ENCODE measurements at places on chromosomes 5 and 9.

DNA sequence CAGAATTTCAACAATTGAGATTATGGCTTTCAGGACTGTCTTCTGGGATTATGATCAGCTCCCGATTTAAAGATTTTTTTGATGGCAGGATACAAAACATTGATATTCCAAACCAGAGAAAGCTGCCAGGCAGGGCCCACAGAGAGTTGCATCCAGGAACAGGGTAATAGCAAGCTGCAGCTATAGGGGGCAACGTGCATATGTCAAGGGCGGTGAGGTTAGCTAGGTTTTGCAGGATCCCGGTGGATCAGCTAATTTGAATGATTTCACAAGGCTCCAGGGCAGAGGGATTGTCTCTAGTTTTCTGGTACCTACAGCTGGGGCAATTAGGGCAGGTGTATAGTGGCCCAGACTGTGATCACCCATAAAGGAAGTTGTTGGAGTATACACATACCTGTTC is 339.4 kb downstream of the CHSY3 start:
- no peak for DNase-seq

- no peak for DNase-seq
Observed at GRCh38 chr5:169880012-169880663, 100.2 kb downstream of the INSYN2B start.

- no peak for DNase-seq
Observed at GRCh38 chr9:93978551-93978950, 23.4 kb upstream of the BARX1 start.

GRCh38 chr5:40440746-40441145 is 239.0 kb upstream of the PTGER4 start:
- DNase-seq: no peak

GRCh38 chr5:103842936-103843335 is 280.3 kb upstream of the NUDT12 start:
- no peak for DNase-seq

GRCh38 chr5:61339764-61340163 is 7.7 kb downstream of the ZSWIM6 start:
- no peak for DNase-seq

GRCh38 chr5:73506459-73506955 is 8.3 kb downstream of the BTF3 start:
- no peak for DNase-seq

GRCh38 chr5:158966716-158967115 is 133.0 kb downstream of the EBF1 start:
- DNase-seq: no peak

- no peak for DNase-seq
Observed at GRCh38 chr5:118007262-118007661, 981.1 kb downstream of the DTWD2 start.

DNA sequence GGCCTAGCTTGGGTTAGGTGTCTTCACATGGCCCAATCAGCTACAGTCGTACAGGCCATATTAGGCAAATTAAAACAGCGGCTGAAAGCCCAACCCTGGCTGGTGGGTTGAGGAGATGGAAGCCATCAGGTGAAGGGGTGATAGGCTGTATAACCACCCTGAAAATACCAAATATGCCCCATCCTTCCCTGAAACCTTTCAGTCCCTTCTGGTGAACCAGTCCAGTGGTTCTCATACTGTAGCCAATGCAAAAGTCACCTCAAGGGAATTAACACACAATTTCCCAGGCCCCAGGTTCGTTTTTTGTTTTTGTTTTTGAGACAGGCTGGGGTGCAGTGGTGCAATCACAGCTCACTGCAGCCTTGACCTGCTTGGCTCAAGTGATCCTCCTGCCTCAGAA is 19.8 kb upstream of the KCNV2 start:
- no peak for DNase-seq

DNA sequence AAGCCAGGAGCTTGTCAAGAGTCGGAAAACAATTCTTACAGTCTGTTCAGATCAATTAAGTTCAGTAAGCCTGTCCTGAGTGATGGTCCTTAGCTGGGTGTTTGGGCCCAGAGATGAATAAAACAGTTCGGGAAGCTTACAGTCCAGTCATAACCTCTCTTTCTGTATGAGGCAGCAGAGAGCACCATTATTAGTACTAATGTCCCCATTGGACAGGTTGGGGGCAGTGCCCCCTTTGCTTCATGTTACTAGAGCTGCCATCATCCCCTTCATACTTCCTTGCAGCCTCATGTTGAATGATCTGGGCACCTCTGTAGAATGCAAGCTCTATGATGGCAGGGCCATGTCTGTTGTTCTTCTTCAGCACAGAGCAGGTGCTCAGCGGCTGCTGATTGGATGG is 9.8 kb downstream of the DOCK2 start:
- DNase-seq: no peak

DNA sequence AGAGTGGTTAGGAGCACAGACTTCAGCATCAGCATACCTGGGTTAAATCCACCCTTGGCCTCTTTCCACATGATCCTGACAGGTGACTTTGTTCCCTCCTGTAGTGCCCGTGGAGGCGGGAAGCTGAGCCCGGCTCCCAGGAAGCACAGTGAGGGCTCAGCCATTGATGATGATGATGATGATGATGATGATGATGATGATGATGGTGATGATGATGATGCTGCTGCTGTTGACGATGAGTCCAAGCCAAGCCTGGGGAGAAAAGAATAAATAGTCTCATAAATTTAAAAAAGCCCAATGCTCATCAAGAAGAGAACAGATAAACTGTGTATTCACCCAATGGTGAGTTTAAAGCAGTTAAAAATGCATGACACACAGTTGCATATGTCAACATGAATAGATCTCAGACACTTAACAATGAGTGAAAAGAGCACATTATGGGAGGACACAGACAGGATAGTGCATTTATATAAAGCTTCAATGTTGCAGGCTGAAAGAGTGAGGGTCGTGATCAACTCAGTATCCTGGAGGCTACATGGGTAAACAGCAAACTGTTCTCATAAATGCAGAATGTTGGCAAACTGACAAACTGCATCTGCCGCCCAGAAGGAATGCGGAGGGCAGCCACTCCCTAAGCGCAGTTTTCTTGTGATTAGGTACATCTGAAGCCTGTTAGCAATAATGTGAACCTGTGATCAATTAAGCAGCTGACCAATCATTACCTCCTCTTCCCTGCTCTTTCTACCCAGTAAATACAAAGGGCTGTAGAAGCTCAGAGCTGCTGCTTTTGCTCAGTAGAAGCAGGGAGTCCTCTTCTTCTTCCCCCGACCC is 11.7 kb upstream of the CFAP157 start:
- no peak for DNase-seq

DNA sequence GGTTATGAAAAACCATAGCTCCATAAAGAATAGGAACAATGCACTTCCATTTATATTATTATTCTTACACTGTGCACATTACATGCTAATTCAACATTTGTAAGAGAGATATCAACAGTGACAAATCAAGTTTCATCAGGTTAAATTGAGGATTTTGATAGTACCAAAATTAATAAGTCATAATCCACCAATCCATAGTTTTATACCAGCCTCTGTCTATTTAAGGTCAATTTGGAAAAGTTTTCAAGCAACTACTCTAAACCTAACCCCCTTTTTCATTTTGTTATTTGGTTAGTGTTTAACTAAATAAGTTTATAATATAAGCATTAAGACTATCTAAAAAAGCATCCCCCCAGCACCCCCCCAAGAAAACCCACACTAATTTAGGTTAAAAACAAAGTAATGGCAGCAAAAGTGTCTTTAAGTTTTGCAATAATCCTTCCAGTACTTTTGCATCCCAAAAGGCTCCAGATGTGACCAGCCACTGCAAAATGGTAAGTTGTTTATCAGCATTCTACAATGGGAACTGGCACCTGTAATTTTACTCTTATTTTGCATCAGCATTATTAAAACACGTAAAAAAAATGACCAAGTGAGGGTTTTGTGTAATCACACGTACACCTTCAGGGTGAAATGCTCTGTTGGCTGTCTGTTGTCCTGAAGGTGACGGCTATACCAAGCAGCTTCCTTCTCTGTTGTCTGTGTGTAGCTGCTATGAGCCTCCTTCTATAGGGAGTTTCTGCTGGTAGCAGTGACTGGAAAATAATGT is 36.8 kb upstream of the SSBP2 start:
- no peak for DNase-seq

- no peak for DNase-seq
Observed at GRCh38 chr5:154712518-154713437, 42.4 kb upstream of the LARP1 start.

GRCh38 chr5:89948977-89949376 is 460.6 kb downstream of the CETN3 start:
- no peak for DNase-seq

- no peak for DNase-seq
Observed at GRCh38 chr5:14400085-14400484, 181.5 kb upstream of the OTULINL start.

DNA sequence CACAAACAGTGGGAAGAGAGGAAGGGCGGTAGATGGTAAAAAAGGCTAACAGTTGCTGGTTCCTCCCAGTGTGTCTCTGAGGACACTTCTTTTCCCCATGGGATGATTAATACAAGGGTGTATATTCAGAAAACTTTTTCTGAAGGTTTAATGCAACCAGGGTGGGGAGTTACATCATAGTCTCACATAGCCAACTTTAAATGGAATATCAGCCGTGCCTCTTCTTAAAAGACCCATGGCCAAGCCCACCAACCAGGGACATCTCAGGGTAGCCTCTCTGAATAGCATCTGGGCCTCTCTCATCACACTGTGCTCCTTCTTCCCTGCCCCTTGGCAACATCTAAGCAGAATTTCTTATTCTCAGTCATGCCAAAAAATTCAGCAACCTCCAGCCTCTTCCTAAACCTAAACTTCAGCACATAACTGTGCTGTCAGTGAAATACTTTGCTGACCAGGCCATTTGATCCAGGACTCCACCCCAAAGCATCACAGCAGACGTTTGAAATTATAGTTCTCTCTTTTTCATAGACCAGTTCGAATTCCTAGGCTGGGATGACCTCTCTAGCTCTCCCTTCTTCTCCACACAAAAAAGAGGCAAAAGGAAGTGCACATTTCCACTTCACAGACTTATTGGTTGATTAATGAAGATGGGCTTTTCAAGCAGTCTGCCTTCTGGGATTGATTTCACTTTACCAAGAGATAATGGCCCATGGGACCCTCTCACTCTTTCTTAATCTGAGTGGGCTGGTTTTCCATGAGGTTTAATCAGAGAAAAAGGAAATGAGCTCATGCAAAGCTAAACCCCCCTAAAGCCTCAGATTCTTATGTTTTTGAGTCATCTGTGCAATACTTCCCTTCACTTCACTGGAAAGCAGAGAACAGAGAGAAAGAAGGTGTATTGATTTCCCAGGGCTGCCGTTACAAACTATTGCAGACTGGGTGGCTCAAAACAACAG is 85.1 kb upstream of the RAI14 start:
- no peak for DNase-seq

DNA sequence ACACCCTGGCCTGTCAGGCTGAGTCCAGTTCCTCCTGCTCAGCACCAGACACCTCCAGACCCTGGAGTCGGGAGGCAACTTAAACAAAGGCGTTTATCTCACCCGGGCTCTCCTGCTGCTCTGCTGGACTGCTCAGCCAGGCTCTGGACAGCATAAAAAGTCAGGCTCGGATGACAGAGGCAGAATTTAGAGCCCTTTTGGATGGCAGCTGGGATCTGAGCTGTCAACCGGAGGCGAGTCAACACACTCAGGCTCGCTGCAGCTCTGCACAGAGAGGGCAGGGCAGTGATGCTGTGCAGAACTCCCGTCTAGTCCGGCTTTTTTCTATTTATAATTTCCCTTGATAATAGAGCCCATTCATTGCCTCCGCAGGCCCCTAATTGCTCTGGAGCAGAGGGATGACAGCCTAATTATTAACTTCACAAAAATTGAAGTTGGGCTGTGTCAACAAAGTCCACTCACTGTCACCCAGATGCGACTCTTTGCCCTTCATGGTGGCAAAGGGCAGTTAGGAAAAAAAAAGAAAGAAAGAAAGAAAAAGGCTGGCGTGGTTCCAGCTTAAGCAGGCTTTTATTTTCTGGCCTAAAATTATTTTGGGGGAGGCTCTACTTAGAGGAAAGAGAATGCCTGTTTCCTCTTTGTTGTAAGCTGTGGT is 37.6 kb downstream of the STC2 start:
- DNase-seq: no peak

- DNase-seq: no peak
Observed at GRCh38 chr5:126277762-126278161, 145.4 kb upstream of the GRAMD2B start.

DNA sequence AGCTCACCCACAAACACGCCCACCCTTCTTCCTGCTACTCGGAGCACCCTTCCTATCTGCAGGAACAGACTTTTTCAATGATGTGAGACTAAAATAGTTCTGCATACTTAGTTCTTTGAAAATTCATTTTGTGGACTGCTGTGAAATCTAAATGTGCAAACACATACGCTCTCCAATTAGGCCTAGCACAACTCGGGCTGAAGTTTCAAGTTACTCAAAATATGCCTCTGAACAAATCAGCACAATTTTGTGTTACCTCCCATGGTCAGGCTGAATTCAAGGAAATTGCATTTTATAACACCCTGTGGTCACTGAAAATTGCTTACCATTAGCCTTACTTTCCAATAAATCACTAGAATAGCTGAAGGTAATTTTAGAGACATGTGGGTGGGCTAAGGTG is 323.8 kb upstream of the ADCY2 start:
- DNase-seq: no peak

GRCh38 chr5:128537221-128537999 is 635 bp downstream of the FBN2 start:
- no peak for DNase-seq

DNA sequence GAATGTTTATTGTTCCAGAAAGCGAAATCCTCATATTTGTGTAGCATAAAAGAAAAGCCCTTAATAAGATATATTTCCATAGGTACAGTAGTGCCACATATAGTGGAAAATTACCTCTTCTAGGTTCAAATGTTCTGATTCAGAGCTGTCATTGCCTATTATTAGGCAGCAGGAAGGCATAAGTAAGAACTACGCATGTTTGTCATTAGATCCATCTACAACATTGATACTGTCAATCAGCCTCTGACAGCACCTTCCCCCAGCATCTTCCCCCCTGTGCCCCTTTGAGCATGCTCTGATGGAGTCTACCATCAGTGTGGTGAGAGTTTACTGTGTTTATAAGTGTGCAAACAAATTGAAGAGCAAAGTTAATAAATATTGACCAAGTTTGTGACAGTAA is 816.1 kb downstream of the TLE4 start:
- no peak for DNase-seq

DNA sequence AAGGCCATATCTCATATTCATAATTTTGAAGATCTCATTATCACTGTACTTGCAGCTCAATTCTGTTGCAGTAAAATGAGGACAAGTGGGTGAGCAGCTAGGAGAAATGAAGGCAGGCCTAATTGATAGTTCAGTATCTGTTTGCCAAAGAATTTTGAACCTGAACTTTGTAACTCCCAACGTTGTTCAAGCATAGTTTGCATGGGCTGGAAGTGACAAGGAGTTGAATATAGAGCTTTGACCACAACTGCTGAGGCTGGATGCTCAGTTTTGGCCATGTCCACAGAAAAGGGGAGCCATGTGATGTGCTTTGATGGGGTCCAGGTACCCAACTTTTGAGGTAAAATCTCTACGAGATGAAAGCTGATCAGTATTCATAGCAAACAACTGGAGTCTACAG is 177.5 kb downstream of the NXNL2 start:
- DNase-seq: no peak

DNA sequence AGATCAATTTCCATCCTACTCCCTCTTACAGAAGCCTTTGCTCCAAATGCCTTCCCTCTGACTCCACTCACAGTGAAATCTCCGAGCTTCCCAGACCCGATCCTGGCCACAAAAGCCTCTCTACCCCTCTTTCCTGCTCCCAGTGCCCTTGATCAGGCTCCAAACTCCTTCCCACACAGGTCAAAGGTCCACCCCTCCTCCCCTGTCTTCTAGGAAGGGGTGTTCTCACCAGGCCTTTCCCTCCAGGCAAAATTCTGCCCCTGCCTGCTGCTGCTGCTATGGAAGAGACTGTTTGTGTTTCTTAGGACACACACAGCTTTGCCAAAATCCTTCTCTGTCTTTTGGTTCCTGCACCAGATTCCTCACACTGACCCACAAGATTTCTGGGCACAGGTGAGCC is 85.8 kb upstream of the ALDH1A1 start:
- no peak for DNase-seq
